Ascending aorta (tissue), 2 donors: ENCODE measurements at places on chromosomes 12 and 14.

DNA sequence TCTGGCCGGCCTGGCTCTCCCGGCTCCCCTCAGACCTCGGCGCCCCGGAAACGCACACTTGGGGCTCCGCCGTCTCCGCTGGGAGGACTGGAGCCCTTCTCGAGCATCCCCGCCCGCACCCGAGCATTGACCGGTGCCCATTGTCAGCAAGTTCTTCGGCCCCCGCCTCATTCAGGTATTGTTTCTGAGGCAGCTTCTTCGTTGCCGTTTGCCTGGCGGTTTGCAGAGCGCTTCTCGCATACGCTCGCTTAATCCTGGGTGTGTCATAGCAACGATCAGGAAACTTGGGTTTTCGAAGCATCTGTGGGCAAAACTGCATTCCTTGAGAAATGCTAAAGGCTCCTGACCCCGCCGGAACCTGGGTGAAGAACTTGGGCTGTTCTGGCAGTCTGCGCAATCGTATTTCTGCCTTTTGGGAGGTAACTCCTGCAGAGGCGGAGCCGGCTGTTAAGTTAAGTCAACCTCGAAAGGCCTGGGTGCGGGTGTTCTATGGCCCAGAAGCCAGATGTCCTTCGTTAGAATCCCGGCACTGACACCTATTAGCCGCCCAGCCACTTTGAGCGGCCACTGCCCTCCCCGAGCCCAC is 518 bp downstream of the GSKIP start:
- DNase-seq, result peak; percentile 66

DNA sequence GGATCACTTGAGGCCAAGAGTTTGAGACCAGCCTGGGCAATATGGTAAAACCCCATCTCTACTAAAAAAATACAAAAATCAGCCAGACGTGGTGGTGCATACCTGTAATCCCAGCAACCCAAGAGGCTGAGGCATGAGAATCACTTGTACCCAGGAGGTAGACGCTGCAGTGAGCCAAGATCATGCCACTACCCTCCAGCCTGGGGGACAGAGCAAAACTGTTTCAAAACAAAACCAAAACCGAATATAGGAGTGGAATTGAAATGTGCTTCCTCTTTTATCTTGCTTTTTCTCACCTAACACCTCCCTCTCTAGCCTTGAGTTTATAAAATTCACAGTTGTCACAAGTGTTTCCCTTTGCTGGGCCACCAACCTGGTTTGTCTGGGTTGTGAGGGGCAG is 181.9 kb downstream of the PAH start:
- DNase-seq, result no peak

GRCh38 chr14:105568859-105569766 is 42.7 kb downstream of the TMEM121 start:
- DNase-seq, result no peak

DNA sequence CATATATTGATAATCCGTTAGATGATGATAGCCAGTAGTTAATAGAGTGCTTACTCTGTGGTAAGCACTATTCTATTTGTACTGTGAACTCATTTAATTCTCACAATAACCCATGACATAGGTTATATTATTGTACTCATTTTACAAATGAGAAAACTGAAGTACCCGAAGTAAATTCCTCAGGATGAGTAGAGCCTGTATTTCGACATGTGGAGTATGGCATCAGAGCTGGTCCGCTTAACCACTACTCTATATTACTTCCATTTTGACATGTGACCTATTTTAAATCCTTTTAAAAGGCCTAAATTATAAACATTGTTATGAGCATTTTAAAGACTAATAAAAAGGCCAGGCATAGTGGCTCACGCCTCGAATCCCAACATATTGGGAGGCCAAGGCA is 8.0 kb upstream of the RAP1B start:
- DNase-seq, result no peak

DNA sequence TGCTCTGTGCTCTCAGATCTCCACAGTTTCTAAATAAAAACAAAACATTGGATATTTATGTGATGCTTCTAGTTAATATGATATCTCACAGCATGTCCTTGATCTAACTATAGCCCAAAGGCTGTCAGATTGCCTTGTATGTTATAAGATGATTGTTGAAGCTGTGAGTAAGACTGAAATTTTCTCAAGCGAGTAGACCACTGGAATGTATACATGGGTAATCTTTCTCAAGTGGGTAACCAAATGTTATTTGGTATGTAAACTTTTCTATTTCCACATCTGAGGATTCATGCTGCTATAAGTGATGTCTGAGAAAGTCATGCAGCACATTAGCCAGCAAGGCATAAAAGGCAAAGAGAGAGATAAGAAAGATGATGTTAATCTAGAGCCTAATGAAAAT is 886.7 kb downstream of the NRXN3 start:
- DNase-seq, result no peak

DNA sequence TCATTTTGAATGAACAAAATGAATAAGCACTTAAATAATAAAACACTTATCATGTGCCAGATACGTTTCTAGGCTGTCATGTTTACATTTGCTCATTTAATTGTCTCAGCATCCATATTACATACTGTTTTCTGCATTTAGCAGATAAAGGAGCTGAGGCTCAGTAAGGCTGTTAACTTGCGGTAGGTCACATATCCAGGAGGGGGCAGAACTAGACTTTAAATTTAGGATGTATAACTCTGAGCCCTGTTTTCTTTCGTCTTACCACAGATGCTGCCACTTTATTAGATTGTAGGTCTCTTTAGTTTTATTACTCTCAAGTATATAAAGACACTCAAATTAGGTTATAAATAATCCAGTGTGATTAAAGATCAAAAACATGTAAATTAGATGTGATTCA is 17.7 kb downstream of the IRAK4 start:
- no peak for DNase-seq

- DNase-seq, result no peak
Measured at GRCh38 chr12:39443929-39444209, 949 bp upstream of the KIF21A start.

GRCh38 chr14:65433646-65434045 is 21.1 kb downstream of the FUT8 start:
- no peak for DNase-seq

GRCh38 chr12:75790219-75790618 is 241.4 kb downstream of the PHLDA1 start:
- no peak for DNase-seq

- DNase-seq, result no peak
Measured at GRCh38 chr12:42085594-42085993, 59.1 kb downstream of the GXYLT1 start.
